Naive thymus-derived CD4-positive, alpha-beta T cell (primary cell): ENCODE measurements at places on chromosomes 12 and 14. TPM values are rescaled to one million over a fixed set of nuclear protein-coding genes. Genes with fewer than 3 reads are reported as not detected.

- H3K27me3 ChIP-seq, result no peaks in the 10 kb centered on the region
- H3K4me1 ChIP-seq, result no peaks in the 10 kb centered on the region
- no peak overlapping the region for H3K27ac ChIP-seq
- DNase-seq, result no peak
Observed at GRCh38 chr14:62126879-62127478, 364.8 kb downstream of the SNAPC1 start.

DNA sequence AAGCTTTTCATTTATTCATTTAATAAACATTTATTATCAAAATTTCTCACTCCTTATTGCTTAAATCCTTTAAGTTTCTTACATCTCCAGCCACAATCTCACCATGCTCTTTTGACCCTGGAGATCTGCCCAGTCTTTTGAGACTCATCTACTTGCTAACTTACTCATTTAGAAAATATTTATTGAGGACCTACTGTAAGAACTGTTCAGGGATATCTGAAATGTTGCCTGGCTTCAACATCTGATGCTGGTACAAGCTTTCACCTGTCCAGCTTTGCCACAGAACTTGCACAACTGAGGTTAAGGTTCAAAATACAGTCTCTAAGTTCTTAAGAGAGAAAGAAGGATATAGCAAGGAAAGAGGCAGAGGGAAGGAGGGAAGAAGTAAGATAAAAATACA lies 17.5 kb upstream of the GXYLT1 start:
- no peak for DNase-seq
- H3K27ac ChIP-seq, result peak overlapping the region; percentile 19
- H3K27me3 ChIP-seq, result no peaks in the 10 kb centered on the region
- H3K4me3 ChIP-seq, result no peak overlapping the region

GRCh38 chr14:64706593-64707193 lies 2.5 kb downstream of the PLEKHG3 start:
- peaks cover 14% of the 10 kb centered on the region for H3K27me3 ChIP-seq
- no peaks in the 10 kb centered on the region for H3K36me3 ChIP-seq
- no peak overlapping the region for H3K4me3 ChIP-seq
- H3K4me1 ChIP-seq, result peaks cover 28% of the 10 kb centered on the region
- H3K27ac ChIP-seq, result no peak overlapping the region

GRCh38 chr14:34175574-34175973 lies 224.7 kb upstream of the EGLN3 start:
- no peak overlapping the region for H3K27ac ChIP-seq
- no peak for DNase-seq
- no peaks in the 10 kb centered on the region for H3K4me1 ChIP-seq
- H3K27me3 ChIP-seq, result no peaks in the 10 kb centered on the region

GRCh38 chr12:112307317-112308011 lies 74.8 kb downstream of the HECTD4 start:
- H3K4me1 ChIP-seq, result no peaks in the 10 kb centered on the region
- H3K4me3 ChIP-seq, result no peak overlapping the region
- no peak for DNase-seq
- no peaks in the 10 kb centered on the region for H3K27me3 ChIP-seq
- no peak overlapping the region for H3K27ac ChIP-seq
- peaks cover 55% of the 10 kb centered on the region for H3K36me3 ChIP-seq

- H3K36me3 ChIP-seq, result no peaks in the 10 kb centered on the region
- no peaks in the 10 kb centered on the region for H3K27me3 ChIP-seq
- H3K4me3 ChIP-seq, result no peak overlapping the region
- no peak for DNase-seq
Observed at GRCh38 chr14:102187044-102187443, 47.3 kb downstream of the WDR20 start.

DNA sequence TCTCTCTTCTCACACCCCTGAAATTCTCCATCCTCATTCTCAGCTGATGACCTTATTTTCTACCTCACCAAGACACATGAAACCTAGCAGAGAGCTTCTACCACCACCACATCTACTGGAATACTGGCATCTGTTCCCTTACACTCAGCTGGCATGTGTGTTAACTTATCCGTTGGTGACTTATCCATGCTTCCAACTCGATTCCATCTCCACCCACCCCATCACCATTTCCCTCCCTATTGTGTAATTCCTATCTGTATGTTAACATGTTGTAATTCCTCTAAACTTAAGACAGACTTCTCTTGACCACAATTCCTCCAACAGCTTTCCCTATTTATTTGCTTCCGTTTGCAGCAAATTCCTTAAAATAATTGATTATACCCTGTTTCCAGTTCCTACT lies 15.4 kb downstream of the C1S start:
- no peaks in the 10 kb centered on the region for H3K4me1 ChIP-seq
- H3K4me3 ChIP-seq, result no peak overlapping the region
- H3K27me3 ChIP-seq, result no peaks in the 10 kb centered on the region
- H3K27ac ChIP-seq, result no peak overlapping the region
- DNase-seq, result no peak

DNA sequence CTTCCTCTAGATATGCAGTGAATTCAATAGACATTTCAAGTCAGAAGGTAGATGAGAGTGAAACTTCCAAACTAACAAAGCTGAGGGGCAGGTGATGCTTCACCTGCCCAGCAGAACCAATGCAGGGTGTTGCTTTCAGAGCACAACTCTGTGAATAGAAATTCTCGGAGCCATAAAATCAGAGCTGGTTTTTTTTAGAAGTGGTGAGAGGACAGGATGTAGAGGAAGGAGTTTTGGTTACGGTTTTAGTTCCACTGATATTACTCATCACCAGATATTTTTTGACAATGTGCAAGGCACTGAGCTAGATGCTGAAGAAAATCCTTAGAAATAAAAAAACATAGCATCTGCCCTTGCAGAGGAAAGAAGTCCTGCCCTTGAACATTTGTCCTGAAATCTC lies 62.2 kb downstream of the BMP4 start:
- no peaks in the 10 kb centered on the region for H3K4me1 ChIP-seq
- no peak overlapping the region for H3K4me3 ChIP-seq
- H3K27me3 ChIP-seq, result no peaks in the 10 kb centered on the region
- no peak for DNase-seq

GRCh38 chr14:67426983-67427606 lies 15.1 kb upstream of the PLEK2 start:
- H3K4me1 ChIP-seq, result no peaks in the 10 kb centered on the region
- no peak overlapping the region for H3K4me3 ChIP-seq
- peak; percentile 55 for DNase-seq
- H3K27me3 ChIP-seq, result no peaks in the 10 kb centered on the region

- H3K36me3 ChIP-seq, result no peaks in the 10 kb centered on the region
- no peak overlapping the region for H3K4me3 ChIP-seq
- DNase-seq, result no peak
- no peaks in the 10 kb centered on the region for H3K4me1 ChIP-seq
Observed at GRCh38 chr12:117514016-117514415, 152.6 kb upstream of the NOS1 start.

GRCh38 chr12:127536833-127537428 lies 730.0 kb upstream of the TMEM132C start:
- DNase-seq, result no peak
- no peak overlapping the region for H3K4me3 ChIP-seq
- no peaks in the 10 kb centered on the region for H3K27me3 ChIP-seq
- no peaks in the 10 kb centered on the region for H3K36me3 ChIP-seq
- H3K27ac ChIP-seq, result no peak overlapping the region

Gene IPO4
- total RNA-seq, result 45.2 TPM

Gene ABHD12B
- total RNA-seq, result not detected

Gene LMNTD1
- not detected for total RNA-seq
